Articular chondrocyte of knee joint (primary cell): ENCODE measurements at places on chromosomes 16 and 17. TPM values are rescaled to one million over a fixed set of nuclear protein-coding genes. Genes with fewer than 3 reads are reported as not detected.

GPRC5C gene
- total RNA-seq = 17.1 and 20.1 TPM in 2 replicates

TUBB3 gene
- total RNA-seq = 90.6 and 121 TPM in 2 replicates

NUBP1 gene
- 22.0 and 23.3 TPM in 2 replicates for total RNA-seq

JPH3 gene
- not detected in 2 replicates for total RNA-seq

KRTAP2-1 gene
- not detected in 2 replicates for total RNA-seq

RHBDF1 gene
- 27.4 and 29.5 TPM in 2 replicates for total RNA-seq

COX11 gene
- total RNA-seq = 30.7 and 48.2 TPM in 2 replicates

HIGD1B gene
- total RNA-seq = not detected in 2 replicates

NKD1 gene
- total RNA-seq = 0.54 and 0.78 TPM in 2 replicates

SNRNP25 gene
- total RNA-seq = 15.9 and 17.6 TPM in 2 replicates

RND2 gene
- total RNA-seq = 0.54 and 0.78 TPM in 2 replicates

RASL10B gene
- total RNA-seq = 0.91 and 1.4 TPM in 2 replicates

SOST gene
- not detected in 2 replicates for total RNA-seq

C17orf78 gene
- not detected in 2 replicates for total RNA-seq

TRIM16 gene
- 44.2 and 53.9 TPM in 2 replicates for total RNA-seq

TEKT1 gene
- total RNA-seq = not detected in 2 replicates

CEMP1 gene
- total RNA-seq = not detected in 2 replicates

CD300H gene
- total RNA-seq = not detected in 2 replicates
